ENCODE measurements at places on chromosomes 2 and 18.
A peak's percentile ranks its signal among the peaks of the same experiment; 100 is the strongest.

DNA sequence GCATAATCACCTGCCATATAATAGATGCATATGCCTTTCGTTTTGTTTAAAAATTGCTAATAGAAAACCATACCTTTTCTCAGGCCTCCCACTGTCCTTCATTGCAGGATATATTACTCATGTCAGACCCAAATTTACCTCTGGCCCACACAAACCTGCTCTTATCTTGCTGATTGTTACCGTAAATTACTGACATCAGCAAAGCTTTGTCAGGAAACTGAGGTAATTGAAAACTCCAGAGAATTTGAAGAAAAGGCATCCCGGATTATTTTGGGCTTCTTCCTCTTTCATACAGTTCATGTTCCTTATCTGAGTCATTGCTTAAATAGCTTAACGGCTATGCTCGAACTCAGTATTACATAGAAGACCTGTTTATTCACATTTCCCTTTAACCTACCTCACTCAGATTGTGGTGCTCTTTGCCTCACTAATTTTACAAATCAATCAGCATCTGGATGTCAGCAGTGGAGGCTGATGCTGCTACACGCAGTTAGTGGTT is 145.7 kb downstream of the ZEB2 start:
- no peak for DNase-seq

DNA sequence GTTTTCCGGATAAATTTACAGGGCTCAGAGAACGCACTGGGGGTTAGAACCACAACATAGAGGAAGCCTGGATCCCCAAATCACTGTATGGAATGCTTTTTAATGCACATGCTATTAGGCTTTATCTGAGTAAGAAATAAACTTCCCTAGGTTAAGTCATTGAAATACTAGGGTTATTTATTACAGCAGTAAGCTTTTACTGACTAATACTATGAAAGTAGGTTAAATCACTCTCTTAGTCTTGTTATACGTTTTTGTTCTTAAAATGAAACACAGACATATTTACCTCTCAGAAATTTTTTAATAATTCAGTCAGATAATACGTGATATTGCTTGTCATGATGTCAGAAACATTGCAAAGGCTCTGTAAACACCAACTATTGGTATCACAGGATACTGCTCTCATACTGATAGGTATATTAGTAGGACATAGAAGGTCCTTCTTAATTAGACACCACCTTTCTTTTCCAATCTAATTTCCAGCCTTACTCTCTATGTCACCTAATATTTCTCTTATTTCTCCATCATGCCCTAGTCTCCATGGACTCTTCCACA is 162.7 kb upstream of the NYAP2 start:
- no peak for DNase-seq

DNA sequence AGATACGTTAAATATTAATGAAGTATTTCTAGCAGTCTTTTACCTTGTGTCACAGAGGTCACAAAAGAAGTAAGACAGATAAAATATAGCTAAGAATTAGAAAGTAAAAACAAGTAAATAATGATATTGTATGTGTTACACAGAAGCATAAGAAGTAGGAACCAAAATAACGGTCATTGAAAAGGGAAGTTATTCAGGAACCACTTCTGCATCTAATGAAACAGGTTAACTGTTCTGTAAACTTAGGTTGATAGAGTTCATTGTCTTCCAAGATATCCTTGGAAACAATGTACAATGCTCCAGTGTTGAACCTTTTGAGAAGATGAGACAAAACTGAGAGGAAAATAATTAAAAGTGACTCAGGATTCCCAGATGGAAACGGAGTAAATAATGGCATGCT is 57.1 kb upstream of the CD302 start:
- DNase-seq: no peak

DNA sequence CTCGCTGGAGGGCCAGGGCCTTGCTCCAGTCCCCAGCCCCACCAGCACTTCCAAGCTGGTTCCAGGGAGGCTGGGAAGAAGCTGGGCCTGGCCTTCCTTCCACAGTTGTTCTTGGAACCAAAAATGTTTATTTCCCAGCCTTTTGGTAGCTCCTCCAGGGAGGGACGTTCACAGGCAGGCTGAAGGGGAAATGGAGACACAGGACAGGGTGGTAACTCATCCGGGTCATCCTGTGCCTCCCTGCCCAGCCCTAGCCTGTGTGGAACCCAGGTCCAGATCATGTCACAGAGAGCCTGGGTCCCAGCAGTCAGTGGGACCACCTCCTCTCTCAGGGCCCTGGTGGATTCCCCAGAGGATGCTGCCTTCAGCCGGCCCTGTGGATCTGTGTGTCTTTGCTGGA is 12.5 kb upstream of the ARMC9 start:
- no peak for DNase-seq

DNA sequence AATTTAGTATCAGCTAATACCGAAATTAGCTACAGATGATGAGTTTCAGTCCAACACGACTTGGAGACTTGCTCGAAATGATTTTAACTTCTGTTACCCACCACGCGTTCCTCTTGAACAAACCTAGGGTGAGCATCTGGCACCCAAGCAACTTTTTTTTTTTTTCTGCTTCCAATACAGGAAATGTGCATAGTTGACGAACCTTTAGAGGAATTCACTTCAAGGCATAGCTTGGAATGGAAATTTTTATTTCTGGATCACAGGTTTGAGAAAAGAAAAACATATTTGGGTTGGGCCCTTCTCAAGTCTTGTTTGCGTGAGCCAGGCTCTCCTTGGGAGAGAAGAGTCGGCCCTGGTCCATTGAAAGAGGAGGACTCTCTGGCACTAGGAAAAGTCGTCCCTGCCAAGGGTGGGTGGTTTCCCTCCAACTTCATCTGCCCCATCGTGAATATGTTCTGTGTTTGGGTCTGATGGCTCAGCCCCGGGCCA is 37.4 kb upstream of the RPL31 start:
- DNase-seq: no peak

DNA sequence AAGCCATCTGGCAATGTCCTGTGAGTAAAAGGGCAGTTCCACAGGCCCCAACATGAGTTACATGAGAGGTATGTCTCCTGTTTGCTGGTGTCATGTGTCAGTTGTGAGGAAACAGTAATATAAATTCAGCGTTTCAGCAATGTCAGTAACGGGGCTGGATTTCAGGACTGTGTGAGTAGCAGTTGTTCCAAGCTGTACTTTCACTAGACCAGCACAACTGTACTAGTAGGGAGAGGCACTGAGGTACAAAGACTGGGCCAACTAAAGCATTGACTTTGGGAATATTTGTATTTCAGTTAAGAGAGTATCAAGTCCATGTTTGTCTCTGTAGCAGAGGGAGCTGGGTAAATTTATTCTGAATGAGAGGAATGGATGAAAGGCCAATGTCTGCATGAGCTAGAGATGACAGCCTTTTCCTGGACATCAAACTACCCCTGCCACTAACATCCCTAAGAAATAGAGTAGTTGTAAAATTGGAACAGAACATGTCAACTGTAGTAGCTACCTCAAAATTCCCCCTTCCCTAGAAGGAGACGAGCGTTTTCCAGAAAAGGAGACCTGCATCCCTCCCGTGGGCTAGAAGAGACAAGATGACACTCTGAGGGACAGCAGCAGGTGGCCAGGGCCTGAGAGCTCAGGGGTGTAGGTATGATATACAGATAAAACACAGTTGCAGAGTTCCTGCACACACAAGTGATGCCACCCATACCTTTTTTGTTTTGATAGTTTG is 24.4 kb downstream of the EIF4E2 start:
- DNase-seq: no peak

GRCh38 chr2:187689372-187689771 is 135.1 kb upstream of the TFPI start:
- no peak for DNase-seq

DNA sequence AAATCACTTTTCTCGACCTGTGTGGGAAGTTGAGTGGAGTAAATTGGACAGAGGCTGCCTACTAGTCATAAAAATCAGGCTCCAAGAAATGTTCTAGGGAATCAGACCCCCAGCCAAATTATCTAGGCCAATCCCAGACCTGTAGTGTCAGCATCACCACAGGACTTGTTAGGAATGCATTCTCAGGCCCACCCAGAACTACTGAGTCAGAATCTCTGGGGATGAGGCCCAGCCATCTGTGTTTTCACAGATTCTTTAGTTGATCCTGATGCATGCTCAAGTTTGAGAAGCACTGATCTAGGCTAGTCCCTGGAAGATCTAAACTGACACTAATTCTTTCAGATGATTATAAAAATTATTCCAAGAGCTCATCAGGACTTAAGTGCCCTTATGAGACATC is 434.0 kb upstream of the MEIS1 start:
- DNase-seq: no peak

GRCh38 chr2:100321866-100322820 is at the start of gene LONRF2:
LONRF2 (minus strand) TSS chr2:100322501; CDS start chr2:100322093, 408 bp downstream.
- peak; percentile 38 for DNase-seq

DNA sequence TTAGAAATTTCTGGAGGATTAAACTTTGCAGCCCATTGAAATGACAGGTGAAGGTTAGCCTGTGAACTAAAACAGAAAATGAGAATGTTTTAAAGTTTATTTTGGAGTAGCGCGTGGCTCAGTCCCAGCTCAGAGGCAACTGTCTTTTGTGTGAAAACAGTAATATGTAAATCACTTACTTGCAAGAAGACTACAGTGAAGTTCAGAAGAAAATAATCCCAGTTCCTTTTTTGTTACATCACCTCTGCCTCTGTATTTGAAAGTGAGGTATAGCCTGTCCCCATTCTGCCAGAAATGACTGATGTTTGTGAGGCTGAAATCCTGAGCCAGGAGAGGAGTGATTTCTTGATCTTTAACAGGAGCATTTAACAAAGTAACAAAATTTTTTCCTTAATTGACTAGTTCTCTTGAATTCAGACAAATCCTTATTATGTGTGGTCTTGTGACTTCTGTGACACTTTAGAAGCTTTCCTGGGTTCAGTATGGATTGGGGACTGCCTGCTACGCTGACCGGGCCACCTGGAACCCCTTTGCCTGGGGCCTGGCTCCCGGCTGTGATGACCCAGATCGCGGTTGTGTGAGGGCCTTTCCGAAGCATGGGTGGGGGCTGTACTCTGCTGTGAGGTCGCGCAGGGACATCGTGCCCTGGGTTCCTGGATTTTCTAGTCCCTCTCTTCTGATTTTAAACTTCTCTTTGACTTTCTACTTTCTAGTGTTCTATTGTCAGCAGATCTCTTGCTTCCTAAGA is 24.3 kb downstream of the TRAPPC12 start:
- no peak for DNase-seq

GRCh38 chr2:71060871-71061270 is 7.6 kb upstream of the NAGK start:
- DNase-seq: no peak

- no peak for DNase-seq
These were observed 426.7 kb downstream of the SETBP1 start for GRCh38 chr18:45107425-45107824.

GRCh38 chr2:107337209-107337898 is 451.4 kb upstream of the ST6GAL2 start:
- DNase-seq: no peak

DNA sequence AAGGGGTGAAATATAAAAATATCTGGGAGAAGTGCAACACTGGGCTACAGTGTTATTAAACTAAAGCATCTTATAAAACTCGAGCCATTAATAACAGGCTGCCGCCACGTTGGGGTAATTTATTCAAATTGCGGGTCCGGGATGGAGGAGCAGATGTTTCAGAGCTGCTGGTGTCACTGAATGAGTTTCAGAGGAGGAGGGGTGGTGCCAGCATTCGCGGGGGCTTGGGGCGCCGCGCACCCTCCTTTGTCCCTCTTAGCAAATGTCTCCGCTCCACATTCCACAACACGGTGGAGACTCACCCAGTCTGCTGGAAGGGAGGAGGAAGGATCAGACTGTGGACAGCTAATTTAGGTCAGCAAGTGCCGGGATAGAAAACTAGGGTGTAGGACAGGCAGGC is 260.5 kb downstream of the CELF4 start:
- DNase-seq: no peak

- DNase-seq: peak; percentile 88
These were observed 164.3 kb downstream of the BCL2 start for GRCh38 chr18:63155169-63155852.

DNA sequence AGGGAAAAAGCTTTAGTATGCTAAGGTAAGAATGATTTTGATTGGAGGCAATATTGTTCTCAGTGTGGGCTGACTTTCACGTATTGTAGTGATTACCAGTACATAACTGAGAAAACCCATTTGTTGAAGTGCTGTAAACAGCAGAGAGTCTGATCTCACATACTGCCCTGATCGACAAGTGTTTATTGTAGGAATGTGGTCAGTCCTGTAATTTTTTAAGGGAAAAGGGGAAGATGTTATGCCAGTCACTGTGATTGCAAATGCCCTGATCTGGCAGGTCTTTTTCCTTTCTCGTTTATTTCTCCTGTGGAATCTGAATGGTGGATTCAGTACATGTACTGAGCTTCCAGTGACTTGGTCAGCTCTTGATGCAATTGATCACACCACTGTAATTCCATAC is 11.5 kb downstream of the SPATS2L start:
- no peak for DNase-seq

DNA sequence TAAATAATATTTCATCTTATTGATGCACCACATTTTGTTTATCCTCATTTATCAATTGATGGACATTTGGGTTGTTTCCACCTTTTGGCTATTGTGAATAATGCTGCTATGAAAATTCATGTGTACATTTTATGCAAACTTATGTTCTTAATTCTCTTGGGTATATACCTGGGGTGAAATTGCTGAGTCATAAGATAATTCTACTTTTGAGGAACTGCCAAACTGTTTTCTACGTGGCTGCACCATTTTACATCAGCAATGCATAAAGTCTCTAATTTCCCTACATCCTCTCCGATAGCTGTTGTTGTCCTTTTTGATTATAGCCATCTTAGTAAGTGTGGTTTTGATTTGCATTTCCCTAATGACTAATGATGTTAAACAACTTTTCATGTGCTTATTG is 116.5 kb upstream of the DLX2 start:
- DNase-seq: no peak

GRCh38 chr2:111164078-111164477 is 43.4 kb downstream of the BCL2L11 start:
- DNase-seq: no peak

GRCh38 chr2:162030363-162031190 is 43.4 kb downstream of the DPP4 start:
- DNase-seq: no peak

DNA sequence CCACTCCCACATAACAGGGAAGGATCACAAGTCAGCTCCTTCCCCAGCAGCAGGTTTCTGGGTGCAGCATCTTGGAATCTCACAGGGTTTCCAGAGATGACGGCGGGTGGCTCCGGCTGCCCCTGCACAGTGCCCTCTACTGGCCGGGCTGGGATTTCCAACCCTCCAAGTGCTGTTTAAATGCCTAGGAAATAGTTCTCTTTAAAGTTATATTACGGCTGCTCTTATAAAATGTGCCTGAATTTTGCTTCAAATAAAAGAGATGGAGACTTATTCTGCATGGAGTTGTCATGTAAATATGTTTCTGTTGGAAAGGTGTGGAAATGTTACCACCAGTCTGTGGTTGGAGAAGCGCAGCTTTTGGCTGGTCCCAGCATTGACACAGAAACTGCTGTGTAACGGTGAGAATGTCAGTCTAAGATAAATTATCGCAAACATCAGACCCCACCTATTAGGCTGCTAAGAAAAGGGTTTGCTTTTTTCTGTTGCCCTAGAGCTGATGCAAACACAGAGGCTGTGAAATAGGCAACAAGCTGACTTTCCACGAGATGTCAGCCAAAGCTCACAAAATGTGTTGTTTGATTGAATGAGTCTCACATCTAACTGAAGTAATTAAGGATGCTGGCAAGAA is 3.3 kb upstream of the HJURP start:
- DNase-seq: peak; percentile 74

Data from activated T-cell treated with anti-CD3 and anti-CD28 coated beads, Interleukin-2, amount 50 U/mL, for 24 hours (primary cell).